Activated naive CD8-positive, alpha-beta T cell treated with anti-CD3 and anti-CD28 coated beads, Interleukin-2, amount 50 U/mL, for 16 hours (primary cell): ENCODE measurements at places on chromosomes 2 and 18.

DNA sequence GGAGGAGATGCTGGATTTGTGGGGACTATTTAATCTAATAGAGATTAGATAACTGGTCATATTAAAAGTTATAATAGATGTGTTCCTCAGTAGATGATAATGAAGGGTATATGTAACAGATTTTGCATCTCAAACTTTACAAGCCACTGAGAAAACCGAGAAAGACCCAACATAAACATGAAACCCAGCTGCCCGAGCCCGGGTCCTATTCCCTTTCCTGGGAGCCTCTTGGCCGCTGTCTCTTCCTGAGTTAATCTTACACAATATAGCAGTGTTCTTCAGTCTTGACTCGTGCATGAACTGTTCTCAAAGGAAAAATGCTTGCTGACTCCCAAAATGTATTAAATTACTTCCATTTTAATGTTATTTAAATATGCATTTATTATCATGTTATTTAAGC is 94.5 kb downstream of the COPS8 start:
- DNase-seq: no peak

DNA sequence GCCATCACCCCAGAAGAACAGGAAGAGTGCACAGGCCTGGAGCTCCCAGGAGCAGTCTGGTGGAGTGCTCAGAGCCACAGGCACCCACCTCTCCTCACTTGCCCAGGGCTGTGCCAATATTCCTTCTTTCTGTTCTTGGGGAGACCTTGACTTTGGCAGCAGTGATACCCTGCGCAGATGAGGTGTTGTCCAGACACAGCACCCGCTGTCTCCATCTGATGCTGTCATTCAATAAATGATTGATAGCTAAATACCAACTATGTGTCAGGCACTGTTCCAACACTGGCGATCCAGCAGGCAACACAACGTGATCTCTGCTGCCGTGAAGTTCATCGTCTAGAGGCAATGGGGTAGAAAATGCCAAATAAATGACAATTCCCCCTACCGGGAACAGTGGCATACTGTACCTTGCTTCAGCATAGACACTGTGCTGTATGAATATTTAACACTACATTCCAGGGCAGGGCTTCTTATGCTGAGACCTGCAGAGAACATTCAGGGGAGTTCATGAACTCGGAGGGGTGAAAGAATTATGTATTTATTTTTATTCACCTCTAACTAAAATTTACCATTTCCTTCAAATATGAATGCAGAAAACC is 320.5 kb upstream of the NCKAP5 start:
- DNase-seq: no peak

DNA sequence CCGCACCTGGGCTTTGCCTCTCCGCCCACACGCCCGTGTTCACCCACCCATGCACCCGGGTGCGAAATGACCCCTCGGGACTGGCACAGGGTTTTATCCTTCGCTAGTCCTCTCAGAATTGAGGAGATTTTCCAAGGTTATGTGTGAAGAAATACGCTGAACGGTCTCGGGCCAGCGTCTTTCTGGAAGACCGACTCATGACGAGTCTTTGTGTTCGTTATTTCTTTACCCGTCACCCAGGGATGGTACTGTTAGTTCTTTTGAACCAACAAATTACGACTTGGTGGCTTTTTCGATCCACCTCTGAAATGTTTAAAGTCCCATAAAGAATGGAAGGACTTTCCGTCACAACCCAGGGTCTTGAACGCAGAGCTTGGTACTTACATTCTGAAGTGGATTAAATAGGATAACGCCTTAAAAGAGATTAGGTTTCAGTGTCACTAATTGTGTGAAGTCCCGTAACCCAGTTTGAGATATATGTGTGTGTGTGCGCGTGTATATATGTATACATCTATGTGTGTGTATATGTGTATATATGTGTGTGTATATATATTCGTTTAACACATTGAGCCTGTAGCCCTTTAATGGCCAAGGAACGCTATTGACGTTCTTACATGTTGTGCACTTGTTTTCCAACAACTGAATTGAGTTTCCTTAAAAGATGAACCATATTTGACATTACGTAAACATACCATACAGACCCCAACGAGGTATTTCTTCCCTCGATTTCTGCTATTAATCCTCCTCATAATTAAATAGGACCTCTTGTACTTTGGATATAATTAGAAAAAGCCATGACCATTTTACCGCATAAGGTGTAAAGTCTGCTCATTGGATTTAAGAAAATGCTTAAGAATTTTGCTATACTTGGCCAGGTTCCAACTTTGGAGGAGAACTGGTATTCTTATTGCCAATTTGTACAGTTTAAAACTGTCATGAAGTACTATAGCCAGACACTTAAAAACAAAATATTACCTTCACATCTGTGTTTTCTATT is 889 bp downstream of the ZC3H15 start:
- no peak for DNase-seq

GRCh38 chr2:110905217-110905616 is 172.8 kb downstream of the ACOXL start:
- DNase-seq: no peak

DNA sequence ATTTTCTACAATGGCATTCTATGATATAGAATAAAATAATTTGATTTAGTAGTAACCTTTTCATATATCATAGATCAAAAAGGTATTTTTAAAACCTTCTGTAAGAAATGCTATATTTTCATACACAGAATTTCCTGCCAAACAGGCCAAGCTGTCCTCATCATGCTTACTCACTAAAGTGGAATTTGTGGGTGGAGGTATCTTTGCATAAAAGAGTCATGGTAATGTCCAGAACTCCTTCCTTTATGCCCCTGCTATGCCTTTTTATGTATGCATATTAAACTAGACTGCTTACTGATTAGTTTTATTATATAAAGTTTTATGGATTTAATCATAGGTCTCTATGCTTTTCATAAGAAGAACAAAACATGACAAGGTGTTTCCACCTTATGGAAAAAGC is 27.5 kb upstream of the MARCHF7 start:
- DNase-seq: no peak

DNA sequence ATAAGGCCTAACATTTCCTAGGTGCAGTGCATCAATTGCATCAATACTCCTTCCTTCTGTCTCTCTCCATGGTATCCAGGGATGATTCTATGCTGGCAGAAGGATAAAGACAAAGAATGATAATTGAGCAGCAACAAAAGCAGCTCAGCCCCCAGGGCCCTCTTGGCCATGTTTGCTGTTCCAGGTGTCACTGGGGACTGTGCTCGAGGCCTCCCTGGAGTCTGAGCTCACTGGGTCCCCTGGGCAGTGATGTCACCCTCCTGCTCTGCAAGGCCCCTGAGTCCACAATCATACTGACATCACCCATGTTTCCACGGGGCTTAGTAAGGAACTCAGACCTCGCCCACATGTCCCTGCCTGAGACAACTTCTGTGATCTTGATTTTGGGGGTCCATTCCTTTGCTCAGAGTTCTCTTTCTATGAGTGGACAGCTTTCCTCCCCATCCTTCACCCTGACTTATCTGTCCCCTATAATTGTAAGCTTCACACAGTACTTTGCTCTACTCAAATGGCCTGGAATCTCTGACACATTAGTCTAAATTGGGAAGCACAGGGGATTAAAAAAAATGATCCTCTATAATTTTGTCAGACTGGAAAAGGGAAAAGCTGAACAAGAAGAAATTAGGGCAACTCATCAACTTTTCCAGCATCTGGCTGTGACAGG is 15.8 kb upstream of the EXOC6B start:
- no peak for DNase-seq

DNA sequence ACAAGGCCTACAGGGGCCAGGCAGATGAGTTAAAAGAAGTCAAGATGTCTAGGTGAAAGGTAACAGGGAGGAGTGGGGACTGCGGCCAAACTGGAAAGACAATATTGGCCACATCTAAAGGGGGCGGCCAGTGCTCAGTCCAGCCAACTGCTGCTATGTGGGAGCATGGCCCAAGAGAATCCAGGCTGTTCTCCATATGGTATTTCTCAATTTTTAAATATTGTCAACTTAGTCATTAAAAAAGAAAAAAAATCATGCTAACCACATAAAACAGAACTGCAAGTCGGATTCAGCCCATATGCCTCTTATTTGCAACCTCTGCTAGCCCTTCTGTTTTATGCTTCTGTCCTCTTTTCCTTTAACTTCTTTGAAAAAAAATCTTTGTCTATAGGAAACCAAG is 14.8 kb downstream of the TRABD2A start:
- DNase-seq: no peak

DNA sequence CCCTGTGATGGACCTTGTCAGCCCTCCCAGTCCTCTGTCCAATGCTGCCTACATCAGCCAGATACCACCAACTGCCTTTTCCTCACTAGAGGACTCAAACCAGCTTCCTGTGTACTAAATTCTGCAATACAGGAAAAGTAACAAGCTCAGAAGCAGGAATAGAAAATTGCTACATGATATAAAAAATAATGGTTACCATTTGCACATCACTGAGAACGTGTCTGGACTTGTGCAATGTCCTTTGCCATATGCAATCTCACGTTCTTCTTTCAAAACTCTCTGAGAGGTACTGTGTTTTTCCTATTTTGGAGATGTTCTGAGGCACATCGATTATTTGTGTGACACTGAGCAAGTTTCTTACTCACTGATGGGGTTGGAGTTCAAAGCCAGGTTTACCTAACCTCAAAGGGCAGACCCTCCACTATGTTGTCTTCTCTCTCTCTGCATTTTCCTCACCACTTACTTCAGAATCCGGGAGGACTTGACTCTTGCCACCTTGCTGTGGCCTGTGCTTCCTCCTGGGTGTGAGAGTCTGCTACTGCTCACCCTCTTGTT is 12.1 kb downstream of the UPP2 start:
- no peak for DNase-seq

- no peak for DNase-seq
Measured at GRCh38 chr2:209556354-209556961, 132.6 kb downstream of the MAP2 start.
